ENCODE measurements at places on chromosomes 11 and 22.
A peak's percentile ranks its signal among the peaks of the same experiment; 100 is the strongest.

- no peak for DNase-seq
These were observed 20.7 kb downstream of the SLN start for GRCh38 chr11:107691000-107691750.

DNA sequence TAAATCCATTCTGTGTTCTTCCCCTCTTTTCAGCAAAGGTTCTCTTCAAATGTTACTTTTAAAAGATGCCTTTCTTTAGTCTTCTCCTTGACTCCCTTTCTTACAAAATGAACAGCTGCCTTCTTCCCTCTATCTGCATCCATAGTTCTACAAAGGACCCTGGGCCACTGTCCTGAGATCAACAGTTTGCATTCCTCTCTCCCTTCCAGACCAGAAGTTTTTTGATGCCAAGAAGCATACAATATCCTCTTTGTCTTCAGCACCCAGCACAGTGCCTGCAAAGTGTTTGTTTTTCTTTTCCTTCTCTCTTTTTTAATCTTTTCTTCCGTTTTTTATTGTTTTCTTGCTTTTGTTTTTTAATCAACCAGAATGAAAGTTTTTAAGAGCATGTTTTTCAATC lies 183.5 kb upstream of the SNX19 start:
- DNase-seq, result no peak

- no peak for DNase-seq
These were observed 168.5 kb downstream of the ARHGAP42 start for GRCh38 chr11:100855466-100856067.

GRCh38 chr11:27646051-27646818 lies 54.0 kb downstream of the BDNF start:
- no peak for DNase-seq

GRCh38 chr11:131422029-131422428 lies 51.6 kb downstream of the NTM start:
- DNase-seq, result no peak

DNA sequence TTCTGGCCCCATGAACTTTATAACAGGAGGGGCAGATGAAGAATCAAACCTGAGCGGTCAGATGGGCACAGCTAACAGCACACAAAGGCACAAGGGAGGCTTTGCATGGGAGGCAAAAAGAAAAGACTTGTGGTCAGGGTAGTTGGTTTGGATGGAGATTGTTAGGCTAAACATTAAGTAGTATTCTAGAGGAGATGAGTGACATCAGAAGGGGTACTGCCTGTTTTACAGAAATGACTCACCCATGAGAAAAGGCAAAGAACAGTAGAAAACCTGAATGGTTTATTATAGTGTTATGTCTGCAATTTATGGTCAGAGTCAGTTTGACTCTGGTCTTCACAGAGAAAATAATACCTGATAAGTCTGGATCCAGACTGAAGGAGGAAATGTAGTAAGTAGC lies 129.8 kb upstream of the KIRREL3 start:
- no peak for DNase-seq

DNA sequence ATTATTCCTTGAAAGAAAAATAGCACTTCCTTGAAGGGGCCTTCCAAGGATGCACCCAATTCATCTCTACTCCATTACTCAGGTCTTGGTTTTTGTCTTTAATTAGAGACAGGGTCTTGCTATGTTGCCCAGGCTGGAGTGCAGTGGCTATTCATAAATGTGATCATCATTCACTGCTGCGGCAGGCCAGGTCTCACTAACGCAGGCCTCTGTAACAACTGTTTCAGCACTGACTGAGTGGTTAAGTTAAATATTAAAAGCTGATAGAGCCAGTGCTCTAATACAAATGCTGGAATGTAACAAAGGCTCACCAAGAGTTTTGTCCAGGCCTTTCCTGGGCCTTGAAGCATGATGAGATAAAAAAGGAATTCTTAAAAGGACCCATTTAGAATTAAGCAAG lies 61.4 kb upstream of the GNAZ start:
- DNase-seq, result no peak

DNA sequence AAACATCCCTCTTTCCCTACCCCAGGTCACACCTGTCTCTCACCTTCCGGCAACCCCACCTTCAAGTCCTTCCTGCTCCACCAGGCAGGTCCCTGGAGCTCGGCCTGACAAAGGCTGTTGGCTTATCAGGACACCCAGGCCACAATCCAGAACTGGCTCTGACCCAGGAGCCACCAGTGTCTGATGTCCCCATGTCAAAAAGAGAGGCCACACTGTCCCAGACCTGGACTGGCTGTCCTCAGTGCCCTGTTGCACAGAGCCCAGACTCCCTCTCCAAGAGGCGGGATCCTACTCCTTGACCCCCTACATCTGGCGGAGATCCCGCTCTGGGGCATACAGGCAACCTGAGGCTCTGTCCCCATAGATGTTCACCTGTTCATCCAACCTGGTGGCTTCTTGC lies 116.0 kb downstream of the MN1 start:
- no peak for DNase-seq

DNA sequence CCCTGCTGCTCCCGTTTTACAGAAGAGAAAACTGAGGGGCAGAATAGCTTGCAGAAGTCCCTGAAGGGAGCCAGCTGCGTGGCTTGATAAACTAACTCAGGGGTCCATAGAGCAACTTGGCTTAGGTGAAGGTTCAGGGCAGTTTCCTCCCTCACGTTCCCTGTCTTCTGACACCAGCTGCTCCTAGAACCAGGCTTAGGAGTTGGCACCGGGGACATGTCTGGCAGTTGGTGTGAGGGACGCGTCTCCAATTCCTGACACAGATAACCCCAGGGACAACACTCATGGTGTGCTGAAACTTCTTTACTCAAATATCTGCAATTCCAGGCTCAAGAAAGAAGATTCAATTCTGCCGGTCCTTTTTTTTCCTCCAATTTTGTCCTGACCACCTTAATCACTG lies 85.7 kb downstream of the DSCAML1 start:
- no peak for DNase-seq

DNA sequence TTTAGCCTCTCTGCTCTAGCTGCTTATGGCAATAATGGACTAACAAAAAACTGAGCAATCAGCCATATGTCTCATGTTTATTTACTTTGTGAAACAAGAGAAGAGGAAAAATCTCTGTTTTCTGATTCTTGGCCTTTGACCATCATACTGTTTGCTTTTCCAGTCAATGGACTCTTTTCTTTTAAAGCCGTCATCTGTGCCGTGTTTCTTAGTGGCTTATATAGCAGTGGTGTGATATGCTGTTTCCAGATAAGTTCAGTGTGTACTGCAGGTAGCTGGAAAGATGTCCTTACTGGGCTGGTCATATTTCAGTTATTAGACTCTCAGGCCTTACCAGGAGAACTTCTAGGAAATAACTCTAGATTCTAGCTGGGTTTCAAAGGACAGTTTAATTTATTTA lies 33.6 kb upstream of the TECTA start:
- peak; percentile 25 for DNase-seq

- no peak for DNase-seq
These were observed 516.7 kb downstream of the JRKL start for GRCh38 chr11:96906476-96906875.

- no peak for DNase-seq
These were observed 146.2 kb downstream of the ATXN10 start for GRCh38 chr22:45817745-45818423.

DNA sequence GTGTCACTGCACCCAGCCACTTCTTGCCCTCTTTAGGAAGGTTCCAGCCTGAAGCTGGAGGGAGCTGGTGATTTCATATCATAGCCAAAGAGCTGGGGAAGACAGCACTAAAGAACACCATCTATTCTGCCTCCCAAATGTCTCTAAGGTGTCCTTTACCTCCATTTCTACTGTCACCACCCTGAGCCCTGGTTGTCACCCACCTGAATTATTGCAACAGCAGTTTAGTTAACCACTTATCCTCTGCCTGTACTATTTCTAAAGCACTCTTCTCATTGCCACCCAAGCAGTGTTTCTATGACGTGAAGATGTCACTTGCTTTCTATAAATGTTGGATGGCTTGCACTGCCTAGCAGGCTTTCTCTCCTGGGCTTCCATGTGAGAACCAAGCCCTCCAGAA lies 69.4 kb upstream of the EED start:
- no peak for DNase-seq

- no peak for DNase-seq
These were observed 15.5 kb downstream of the C1QTNF6 start for GRCh38 chr22:37172266-37173245.

DNA sequence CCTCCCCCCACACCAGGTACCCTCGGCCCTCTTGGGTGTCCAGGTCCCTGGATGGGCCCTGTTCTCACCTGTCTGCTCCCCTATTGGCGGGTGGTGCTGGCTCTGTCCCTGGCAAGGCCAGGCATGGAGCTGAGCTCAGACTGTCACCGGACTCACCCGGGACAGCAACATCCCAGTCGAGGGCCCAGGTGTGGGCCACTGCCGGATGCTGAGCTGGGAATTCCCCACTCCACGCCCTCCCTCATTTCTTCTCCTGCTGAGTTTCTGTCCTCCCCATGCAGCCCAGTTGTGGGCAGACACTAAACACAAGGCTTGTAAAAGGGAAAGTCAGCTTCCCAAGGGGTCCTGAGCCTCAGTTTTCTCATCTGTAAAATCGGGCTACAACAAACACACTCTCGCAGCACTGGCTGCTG lies 2.0 kb upstream of the AP5B1 start:
- DNase-seq, result no peak

DNA sequence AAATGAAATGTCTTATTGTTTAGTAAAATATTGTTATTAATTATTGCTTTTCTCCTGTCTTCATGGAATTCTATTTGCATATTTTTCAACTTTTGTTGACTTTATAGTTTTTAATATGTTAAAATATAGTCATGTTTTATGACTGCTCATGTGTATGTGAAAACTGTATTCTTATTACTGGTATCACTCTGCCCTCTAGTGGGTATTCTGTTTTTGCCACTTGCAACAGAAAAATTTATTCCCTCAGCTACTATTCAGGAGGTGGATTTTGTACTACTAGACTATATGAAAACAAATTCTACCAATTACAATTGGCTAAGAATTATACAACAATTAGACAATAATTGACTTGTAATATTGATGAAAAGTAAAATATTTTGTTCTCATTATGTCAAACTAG lies 45.0 kb downstream of the OR4C6 start:
- DNase-seq, result peak; percentile 7

DNA sequence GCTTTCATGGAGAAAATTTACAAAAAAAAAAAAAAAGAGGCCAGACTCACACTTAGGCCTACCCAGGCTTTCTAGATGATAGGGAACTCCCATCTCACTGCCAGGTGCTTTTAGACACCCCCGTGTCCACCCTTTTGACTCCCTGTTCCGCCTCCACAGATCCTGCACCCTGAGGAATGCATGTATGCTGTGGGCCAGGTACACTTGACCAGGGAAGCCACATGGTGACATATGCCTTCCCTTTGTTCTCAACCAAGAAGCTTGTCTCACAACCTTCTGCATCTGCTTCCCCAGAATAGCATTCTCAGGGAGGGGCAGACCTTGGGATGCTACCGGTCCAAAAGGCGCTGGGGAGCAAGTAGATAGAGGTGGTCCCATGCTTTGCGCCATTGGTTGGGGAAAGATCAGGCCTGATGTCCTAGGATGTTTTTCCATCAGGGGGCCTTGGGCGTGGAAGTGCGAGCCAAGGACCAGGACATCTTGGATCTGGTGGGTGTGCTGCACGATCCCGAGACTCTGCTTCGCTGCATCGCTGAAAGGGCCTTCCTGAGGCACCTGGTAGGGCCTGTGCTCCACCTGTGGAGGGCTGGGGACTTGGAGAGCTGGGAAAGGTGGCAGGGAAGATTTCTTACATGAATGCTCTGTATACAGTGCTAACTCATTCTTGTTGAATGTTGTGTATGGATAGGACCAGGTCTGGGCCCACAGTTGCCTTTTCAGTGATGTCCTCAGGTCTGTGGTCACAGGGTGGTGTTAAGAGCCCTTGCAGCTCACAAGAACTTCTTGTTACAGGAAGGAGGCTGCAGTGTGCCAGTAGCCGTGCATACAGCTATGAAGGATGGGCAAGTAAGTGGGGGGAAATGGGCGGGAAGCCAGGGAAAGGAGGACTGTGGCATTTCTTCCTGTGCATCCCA lies 7.5 kb downstream of the HMBS start:
- no peak for DNase-seq

- no peak for DNase-seq
These were observed 125.7 kb upstream of the DDI1 start for GRCh38 chr11:103910721-103911120.

- no peak for DNase-seq
These were observed 86.5 kb upstream of the GALNT18 start for GRCh38 chr11:11708256-11708655.

DNA sequence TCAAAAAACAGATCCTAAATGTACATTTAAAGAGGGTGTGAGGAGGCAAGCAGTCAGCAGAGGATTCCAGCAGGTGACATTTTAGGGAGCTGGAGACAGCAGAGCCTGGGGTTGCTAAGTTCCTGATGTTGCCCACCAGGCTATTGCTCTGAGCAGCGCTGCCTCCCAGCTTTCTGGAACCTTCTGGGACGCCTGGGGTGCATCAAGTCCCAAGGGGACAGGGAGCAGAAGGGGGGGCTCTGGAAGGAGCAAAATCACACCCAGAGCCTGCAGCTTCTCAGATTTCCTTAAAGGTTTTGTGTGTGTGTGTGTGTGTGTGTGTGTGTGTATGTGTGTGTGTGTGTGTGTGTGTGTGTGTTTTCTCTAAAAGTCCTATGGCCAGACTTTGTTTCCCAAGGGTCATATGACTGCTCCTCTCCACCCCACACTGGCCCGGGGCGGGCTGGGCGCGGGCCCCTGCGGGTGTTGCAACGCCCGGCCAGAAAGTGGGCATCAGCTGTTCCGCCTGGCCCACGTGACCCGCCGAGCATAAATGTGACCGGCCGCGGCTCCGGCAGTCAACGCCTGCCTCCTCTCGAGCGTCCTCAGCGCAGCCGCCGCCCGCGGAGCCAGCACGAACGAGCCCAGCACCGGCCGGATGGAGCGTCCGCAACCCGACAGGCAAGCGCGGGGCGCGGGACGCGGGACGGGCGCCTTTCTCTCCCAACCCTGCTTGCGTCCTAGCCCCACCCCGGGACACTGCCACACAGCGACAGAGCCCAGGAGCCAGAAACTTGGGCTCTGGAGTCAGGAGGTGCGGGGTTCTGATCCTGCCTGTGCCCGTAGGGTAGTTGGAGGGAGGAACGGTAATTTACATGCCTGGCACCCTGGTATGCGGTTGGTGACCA lies at the start of gene HMOX1:
Gene HMOX1 (plus strand): TSS at position 560 of the 887 bp plus-strand sequence. CDS start 78 bp downstream, at position 638.
- DNase-seq, result peak; percentile 20

Measured in HFF-Myc (cell line).